ENCODE measurements at places on chromosomes 11 and 22.

- no peak for DNase-seq
Measured at GRCh38 chr11:92556431-92556830, 331.8 kb downstream of the FAT3 start.

GRCh38 chr22:11042116-11042515, 4485.9 kb upstream of the OR11H1 start:
- no peak for DNase-seq

- no peak for DNase-seq
Measured at GRCh38 chr11:6705905-6706535, 22.9 kb upstream of the MRPL17 start.

DNA sequence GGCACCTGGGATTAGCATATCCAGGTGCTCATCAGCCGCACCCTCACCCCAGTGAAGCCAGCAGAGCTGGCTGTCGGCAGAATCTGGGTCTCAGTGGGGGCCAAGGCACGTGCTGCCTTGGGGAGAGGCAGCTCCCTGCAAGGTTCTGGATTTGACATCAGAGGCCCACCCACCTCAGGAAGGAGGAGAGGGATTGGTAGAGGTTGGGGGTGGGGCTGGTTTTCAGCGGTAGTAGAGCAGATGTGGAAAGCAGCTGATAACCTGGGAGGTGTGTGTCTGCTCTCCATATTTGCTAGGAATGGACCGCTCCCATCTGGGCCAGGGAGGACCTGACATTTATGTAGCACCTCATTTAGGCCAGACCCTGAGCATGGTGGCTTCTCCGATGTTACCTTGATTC, 147.5 kb downstream of the GRIK4 start:
- no peak for DNase-seq

DNA sequence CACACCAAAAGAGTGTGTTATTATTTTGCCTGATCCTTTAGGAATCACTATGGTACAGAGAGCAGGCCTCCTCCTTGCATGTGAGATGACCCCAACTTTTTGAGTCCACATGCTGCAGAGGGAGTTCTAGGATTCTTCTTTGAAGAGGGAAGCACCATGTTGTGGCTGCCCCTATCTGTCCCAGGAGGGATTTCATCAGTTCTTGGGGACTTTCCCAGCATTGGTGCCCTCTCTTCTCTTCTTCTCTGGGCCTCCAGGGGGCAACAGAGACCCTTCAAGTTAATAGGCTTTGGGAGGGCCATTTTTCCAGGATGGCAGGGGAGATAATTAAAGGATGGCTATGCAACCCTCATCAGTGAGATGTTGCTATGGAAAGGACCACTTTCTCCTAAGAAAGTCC, 3.6 kb downstream of the MMP1 start:
- peak; percentile 5 for DNase-seq

DNA sequence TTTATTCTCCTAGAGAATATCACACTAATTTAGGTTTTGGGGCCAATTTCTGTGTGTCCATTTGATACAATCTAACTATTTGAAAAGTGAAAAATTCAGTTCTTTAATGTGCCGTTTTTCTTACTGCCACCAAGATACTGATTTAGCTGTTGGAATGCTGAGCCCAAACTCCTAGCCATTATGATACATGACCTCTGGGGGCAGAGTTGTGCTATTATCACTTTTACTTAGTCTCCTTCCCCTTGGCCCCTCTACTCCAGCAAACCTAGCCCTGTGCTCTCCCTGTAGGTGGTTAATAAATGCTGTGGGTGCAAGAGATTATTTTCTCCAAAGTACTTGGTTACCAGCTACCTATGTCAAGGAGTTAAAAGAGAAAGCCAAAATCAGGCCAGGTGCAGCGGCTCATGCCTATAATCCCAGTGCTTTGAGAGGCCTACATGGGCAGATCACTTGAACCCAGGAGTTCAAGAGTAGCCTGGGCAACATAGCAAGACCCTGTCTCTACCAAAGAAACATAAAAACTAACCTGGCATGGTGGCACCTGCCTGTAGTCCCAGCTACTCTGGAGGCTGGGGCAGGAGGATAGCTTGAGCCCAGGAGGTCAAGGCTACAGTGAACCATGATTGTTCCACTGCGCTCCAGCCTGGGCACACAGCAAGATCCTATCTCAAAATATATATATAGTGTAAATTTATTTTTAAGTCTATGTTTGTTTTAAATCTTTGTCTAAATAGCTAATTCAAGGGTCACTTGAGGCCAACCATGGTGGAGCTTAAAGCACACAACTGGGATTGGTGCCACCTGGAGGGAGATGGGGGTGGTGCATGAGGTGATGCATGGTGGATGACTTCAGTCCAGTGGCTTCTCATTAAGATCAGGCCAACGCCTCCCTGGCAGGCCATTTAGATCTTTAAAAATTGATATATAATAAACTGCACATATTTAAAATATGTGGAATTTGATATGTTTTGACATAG, 193.2 kb upstream of the PLET1 start:
- DNase-seq = peak; percentile 15

DNA sequence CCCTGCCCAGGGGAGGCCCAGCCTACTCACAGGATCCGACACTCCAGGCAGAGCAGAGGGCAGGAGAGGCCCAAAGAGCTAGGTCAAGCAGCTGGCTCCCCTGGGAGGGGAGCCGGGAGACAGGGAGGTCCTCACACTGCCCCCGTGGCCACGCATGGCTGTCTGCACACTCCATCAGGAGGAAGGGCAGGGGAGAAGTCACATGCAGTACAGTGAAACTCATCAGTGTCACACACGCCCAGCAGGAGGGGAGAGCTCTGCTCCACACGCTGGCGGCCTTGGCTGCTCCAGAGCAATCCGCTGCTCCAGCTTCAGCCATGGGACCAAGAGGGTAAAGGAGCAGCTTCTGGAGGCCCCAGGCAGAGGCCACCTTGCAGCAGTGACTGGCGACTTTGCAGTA, 14.3 kb downstream of the TCIRG1 start:
- DNase-seq = no peak

DNA sequence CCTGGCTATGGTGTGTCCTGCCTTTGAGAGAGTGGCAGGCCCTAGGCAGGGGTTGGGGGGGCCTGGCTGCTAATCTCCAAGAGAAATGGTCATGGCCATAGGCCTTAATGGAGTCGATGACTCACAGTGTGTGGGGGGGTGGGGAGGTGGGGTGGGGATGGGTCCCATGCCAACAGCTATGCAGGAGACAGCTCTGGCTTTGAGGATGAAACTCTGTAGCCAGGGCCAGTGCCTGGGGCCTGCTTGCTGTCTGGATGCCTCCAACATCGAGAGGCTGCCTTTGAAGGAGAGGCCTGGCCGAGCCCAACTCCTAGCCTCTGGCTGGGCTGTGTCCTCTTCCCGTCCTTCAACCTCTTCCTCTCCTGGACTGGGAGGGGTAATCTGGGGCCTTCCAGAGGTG, 23.9 kb upstream of the TSPAN18 start:
- no peak for DNase-seq

GRCh38 chr11:129213261-129213660, 21.1 kb upstream of the ARHGAP32 start:
- DNase-seq = no peak

DNA sequence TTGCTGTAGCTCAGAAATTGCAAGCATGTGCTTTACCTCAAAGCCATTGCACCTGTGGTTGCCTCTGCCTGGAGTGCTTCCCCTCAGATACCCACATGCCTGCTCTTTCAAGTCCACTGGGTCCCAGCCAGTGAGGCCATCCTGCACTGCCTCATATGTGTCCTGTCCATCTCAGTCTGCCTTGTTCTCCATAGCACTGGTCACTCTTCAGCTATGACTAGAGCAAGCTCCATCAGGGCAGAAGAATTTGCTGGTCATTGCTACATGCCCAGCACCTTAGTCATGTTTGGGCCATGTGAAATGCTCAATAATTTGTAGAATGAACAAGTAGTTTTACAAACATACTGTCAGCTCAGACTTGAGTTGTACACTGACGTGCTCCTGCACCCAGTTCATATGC, 64.4 kb upstream of the HORMAD2 start:
- no peak for DNase-seq

DNA sequence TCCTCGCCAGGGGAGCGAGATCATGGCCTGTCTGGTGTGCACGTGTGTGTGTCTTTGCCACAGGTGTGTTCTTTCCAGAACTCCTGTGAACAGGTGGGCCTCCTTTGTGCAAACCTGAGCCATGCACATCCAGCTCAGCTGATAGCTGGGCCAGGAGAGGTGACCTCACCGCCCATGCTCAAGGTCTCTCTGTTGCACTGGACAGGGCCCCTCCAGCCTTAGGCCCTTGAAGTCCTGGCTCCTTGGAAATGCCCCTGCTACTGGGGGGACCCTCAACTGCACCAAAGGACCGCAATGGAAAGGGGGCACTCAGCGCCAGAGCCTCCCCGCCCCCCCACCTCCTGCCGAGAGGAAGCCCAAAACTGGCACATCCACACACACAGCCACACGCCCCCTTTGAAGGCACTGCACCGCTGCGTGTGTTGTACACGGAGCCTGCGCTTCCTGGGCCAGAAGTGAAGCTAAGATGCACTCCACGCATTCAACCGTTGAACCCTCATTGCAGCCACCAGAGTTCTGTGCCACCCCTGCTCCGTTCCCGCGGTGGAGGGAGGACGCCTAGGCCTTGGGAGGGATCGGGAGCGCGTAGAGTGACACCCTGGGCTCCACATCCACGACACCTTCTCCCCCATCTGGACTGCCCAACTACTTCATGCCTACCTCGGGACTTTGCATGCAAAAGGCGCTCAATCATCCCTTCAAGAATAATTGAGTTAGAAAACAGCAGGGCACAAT, 16.4 kb upstream of the IL2RB start:
- DNase-seq = no peak

- no peak for DNase-seq
Measured at GRCh38 chr22:27598792-27599191, 202.8 kb downstream of the MN1 start.

All from GM12891 (cell line).